Uterus (tissue), 4 donors: ENCODE measurements at places on chromosomes 13 and 19.
A peak's percentile ranks its signal among the peaks of the same experiment; 100 is the strongest.

- no peak overlapping the region for H3K4me3 ChIP-seq
- DNase-seq, result no peak
- H3K27ac ChIP-seq, result no peak overlapping the region
These were observed 4.6 kb downstream of the NXNL1 start for GRCh38 chr19:17456127-17456526.

DNA sequence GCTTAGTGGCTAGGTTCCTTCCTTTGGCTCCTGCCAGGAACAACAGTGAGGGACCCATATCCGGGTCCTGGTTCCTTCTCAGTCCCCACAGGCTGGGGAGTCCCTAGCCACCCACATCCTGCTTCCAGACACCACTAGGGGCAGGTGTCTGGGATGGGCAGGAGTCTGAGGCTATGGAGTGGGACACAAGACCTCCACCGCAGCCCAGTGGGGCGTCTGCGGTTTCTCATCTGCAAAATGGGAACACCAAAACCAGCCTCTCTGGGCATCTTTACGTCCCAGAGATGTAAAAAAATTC lies 879 bp upstream of the FCGBP start:
- H3K27me3 ChIP-seq, result no peaks in the 10 kb centered on the region
- DNase-seq, result no peak
- H3K27ac ChIP-seq, result no peak overlapping the region
- H3K4me3 ChIP-seq, result no peak overlapping the region
- H3K4me1 ChIP-seq, result no peaks in the 10 kb centered on the region

DNA sequence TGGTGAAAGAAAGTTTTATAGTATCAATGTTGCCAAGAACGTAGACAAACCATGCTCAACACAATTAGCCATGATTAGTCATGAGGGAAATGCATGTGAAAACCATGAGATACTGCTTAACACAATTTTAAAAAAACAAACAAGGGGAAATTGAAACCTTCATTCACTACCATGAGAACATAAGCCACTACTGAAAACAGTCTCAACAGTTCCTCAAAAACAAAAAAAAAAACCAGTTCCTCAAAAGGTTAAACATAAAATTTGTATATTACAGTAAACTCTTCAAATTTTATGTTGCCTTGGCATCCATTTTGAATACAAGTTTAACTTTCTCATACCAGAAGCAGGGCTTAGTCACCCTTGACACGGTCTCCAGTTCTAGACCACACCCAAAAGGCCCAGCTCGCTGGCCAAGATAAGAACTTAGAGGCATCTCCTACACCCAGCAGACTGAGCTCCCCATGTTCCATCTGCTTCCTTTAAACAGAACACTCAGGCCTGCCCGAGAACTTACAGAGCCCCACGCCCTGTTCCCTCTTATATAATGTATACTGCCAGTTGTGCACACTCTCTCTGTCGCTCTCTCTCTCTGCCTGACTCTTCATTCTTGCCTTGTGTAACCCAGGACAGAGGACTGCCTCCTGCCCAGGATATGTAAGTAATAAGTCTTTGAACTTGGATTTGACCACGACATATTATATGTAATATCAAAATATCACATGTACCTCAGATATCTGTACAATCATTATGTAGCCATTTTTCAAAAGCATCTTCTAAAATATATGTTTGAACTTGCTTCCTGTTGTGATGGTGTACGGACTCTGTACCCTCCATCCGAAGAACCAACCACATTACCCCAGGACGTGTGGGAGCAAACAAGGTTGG lies 67.4 kb downstream of the STK24 start:
- no peaks in the 10 kb centered on the region for H3K27me3 ChIP-seq
- no peaks in the 10 kb centered on the region for H3K36me3 ChIP-seq
- peak overlapping the region; percentile 67 for H3K27ac ChIP-seq
- H3K4me1 ChIP-seq, result peaks cover 7% of the 10 kb centered on the region
- H3K4me3 ChIP-seq, result no peak overlapping the region

GRCh38 chr13:114077099-114077932 lies 55.1 kb downstream of the RASA3 start:
- H3K4me3 ChIP-seq, result no peak overlapping the region
- H3K27ac ChIP-seq, result peak overlapping the region; percentile 80
- peaks cover 3% of the 10 kb centered on the region for H3K4me1 ChIP-seq
- H3K36me3 ChIP-seq, result no peaks in the 10 kb centered on the region

DNA sequence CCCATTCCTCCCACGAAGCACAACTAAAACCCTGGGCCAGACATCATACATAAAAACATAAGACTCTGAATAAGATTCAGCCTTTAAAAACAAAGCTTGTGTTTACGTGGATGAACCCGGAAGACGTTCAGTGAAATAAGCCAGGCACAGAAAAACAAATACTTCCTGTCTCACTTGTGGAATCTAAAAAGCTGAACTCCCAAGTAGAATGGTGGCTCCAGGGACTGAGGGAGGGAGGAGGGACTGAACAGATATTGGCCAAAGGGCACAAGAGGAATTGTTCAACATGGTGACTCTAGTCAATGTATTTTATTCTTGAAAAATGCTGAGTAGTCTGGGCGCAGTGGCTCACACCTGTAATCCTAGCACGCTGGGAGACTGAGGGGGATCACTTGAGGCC lies 35.7 kb upstream of the TPM4 start:
- no peak for DNase-seq
- H3K27ac ChIP-seq, result peak overlapping the region; percentile 59
- no peaks in the 10 kb centered on the region for H3K4me1 ChIP-seq
- H3K4me3 ChIP-seq, result no peak overlapping the region

- no peaks in the 10 kb centered on the region for H3K4me1 ChIP-seq
- no peak for DNase-seq
- H3K4me3 ChIP-seq, result no peak overlapping the region
- H3K27me3 ChIP-seq, result no peaks in the 10 kb centered on the region
These were observed 107.2 kb downstream of the FNDC3A start for GRCh38 chr13:49082653-49083536.

DNA sequence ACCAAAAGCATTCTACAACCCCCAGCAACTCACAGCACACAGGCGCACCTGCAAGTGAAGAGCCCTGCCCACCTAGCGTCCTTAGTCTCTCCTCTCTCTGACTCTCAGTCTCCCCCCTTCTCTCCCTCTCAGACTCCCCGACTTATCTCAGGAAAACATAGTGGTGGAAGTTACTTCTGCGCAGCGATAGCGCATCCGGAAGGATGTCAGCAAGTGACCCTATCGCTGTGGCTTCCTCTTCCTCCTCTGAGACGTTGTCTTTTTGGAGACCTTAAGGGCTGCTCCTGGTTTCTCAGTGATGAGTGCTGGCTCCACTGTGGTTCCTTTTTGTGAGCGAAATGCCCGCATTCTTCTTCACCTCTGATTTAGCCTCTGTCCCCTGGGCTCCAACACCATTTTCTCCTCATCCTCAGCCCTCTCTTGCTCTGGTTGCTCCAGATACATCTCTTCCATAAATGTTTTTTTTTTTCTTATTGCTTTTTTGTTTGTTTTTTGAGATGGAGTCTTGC lies 1.4 kb upstream of the YIF1B start:
- H3K4me1 ChIP-seq, result no peaks in the 10 kb centered on the region
- no peak overlapping the region for H3K4me3 ChIP-seq
- no peaks in the 10 kb centered on the region for H3K27me3 ChIP-seq
- no peak for DNase-seq
- H3K36me3 ChIP-seq, result no peaks in the 10 kb centered on the region

GRCh38 chr19:13302526-13303270 lies 152.5 kb downstream of the IER2 start:
- no peaks in the 10 kb centered on the region for H3K4me1 ChIP-seq
- no peaks in the 10 kb centered on the region for H3K36me3 ChIP-seq
- H3K27ac ChIP-seq, result no peak overlapping the region
- no peaks in the 10 kb centered on the region for H3K27me3 ChIP-seq

DNA sequence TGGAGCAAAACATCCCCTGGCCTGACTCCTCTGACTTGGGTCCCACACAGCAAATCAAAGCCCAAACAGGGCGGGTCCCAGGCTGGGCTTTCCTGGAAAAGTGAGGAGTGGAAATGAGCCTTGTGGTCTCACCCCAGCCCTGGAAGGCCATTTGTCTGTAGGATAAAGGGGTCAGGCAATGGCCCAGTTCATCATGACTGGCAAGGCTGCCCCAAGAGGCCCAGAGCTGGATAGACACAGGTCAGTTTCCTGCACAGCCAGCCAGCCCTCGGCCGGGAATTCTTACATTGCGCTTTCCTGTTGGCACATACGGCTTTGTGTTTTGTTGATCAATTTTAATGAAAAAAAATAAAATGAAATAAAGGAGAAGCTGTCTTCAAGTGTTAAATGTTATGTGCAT lies 174.3 kb downstream of the TSHZ3 start:
- no peaks in the 10 kb centered on the region for H3K36me3 ChIP-seq
- no peaks in the 10 kb centered on the region for H3K27me3 ChIP-seq
- no peaks in the 10 kb centered on the region for H3K4me1 ChIP-seq
- no peak for DNase-seq
- no peak overlapping the region for H3K4me3 ChIP-seq
- H3K27ac ChIP-seq, result no peak overlapping the region

- H3K4me3 ChIP-seq, result no peak overlapping the region
- no peaks in the 10 kb centered on the region for H3K4me1 ChIP-seq
- no peaks in the 10 kb centered on the region for H3K36me3 ChIP-seq
These were observed 23.4 kb upstream of the TBC1D4 start for GRCh38 chr13:75505327-75505726.

- no peaks in the 10 kb centered on the region for H3K36me3 ChIP-seq
- H3K27ac ChIP-seq, result no peak overlapping the region
- DNase-seq, result no peak
- H3K27me3 ChIP-seq, result no peaks in the 10 kb centered on the region
These were observed 52.5 kb downstream of the FLT3 start for GRCh38 chr13:28047757-28048388.

DNA sequence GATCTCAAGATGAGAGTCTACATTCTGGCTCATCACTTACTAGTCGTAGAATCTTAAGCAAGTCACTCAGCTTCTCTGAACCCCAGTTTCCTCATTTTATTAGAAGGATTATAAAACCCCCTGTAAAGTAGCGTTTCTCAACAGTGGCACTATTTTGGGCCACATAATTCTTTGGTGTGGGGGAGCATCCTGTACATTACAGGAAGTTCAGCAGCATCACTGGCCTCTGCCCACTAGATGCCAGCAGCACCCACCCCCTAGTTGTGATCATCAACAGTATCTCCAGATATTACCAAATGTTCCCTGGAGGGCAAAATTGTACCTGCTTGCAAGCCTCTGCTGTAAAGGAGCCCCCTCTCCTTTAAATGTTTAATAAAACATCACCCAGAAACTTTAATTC lies 22.6 kb downstream of the STARD13 start:
- no peaks in the 10 kb centered on the region for H3K36me3 ChIP-seq
- no peak overlapping the region for H3K4me3 ChIP-seq
- DNase-seq, result no peak
- no peaks in the 10 kb centered on the region for H3K27me3 ChIP-seq
- peaks cover under 1% of the 10 kb centered on the region for H3K4me1 ChIP-seq

DNA sequence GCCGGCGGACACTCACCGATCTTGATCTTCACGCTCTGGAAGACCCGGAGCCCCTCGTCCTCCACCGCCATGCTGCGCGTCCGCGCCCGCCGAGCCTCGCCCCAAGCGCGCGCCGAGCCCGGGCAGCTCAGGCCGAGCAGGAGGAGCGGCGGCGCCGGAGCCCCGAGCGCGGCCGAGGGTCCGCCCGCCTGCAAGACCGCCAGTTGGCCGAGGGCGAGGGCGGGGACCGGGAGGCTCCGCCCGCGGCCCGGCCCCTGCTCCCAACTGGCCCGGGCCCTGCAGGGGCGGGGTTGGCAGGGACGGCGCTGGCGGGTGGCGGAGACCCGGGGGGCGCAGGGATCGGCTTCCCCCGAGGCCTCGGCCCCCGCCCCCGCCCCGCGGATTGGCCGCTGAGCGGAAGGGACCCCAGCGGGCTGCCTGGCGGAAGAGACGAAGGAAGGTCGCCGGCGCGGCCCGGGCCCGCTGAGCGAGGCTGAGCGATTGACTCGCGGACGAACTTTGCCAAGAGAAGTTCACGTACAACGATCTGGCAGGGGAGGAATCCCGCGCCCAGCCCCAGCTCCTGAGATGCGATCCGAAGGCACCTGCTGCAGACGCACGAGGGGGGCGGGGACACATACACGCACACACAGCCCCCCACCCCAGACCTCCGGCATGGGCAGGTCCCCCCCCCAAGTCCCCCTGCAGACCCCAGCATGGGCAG lies at the start of gene RASA3:
RASA3 (minus strand) TSS at position 205 of the 703 bp plus-strand sequence; CDS start at position 71, 134 bp downstream.
- H3K4me1 ChIP-seq, result no peaks in the 10 kb centered on the region
- H3K27me3 ChIP-seq, result no peaks in the 10 kb centered on the region
- peak within 1 kb of the TSS; percentile 75 for H3K27ac ChIP-seq
- H3K36me3 ChIP-seq, result no peaks in the 10 kb centered on the region

GRCh38 chr19:35445826-35446593 lies 2.0 kb upstream of the FFAR2 start:
- no peaks in the 10 kb centered on the region for H3K27me3 ChIP-seq
- no peak for DNase-seq
- H3K4me3 ChIP-seq, result no peak overlapping the region
- no peaks in the 10 kb centered on the region for H3K36me3 ChIP-seq
- no peaks in the 10 kb centered on the region for H3K4me1 ChIP-seq

DNA sequence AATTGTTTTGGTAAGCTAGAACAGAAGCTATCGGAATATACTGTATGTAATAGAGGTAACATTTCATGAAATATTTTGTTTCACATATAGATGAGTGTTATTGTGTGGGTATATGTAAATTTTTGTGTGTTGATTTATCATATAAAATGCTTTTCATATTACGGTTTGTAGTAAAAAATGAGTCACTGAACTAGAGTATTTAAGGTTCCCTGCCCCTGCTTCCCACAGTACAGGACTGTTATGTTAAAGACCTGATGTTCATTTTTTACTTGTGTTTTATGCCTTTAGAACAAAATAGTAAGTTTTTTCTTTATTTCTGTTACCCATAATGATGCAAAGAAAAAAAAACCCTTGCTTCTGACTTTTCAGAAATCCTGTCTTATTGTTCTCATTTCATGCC lies 243.4 kb downstream of the ENOX1 start:
- H3K27ac ChIP-seq, result peak overlapping the region; percentile 72
- peaks cover 20% of the 10 kb centered on the region for H3K4me1 ChIP-seq
- no peak for DNase-seq
- H3K27me3 ChIP-seq, result no peaks in the 10 kb centered on the region
- no peak overlapping the region for H3K4me3 ChIP-seq

- H3K36me3 ChIP-seq, result no peaks in the 10 kb centered on the region
- H3K27ac ChIP-seq, result no peak overlapping the region
- no peaks in the 10 kb centered on the region for H3K4me1 ChIP-seq
These were observed 221.9 kb upstream of the SLC10A2 start for GRCh38 chr13:103288114-103288513.

GRCh38 chr19:3983936-3984583 lies 1.2 kb downstream of the EEF2 start:
- H3K4me3 ChIP-seq, result peak overlapping the region; percentile 67
- H3K36me3 ChIP-seq, result no peaks in the 10 kb centered on the region
- DNase-seq, result no peak
- peaks cover 11% of the 10 kb centered on the region for H3K4me1 ChIP-seq
- H3K27me3 ChIP-seq, result no peaks in the 10 kb centered on the region

DNA sequence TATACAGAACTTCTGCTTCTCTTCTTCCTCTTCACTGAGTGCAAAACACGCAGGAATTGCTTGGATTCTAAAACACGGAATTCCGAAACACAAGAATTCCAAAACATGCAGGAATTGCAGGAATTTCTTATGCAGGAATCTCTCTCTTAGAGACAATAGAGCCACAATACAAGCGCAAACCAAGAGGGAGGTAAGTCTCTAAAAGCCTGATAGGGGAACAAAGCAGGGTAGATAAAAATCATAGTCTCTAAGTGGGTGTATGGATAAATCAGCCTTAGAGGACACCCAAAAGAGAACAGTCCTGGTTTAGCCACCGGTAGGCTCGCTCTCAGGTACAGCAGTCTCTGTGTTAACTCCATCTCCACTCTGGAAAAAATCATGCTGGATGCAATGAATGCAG lies 112.9 kb downstream of the LHFPL6 start:
- H3K36me3 ChIP-seq, result no peaks in the 10 kb centered on the region
- H3K4me3 ChIP-seq, result no peak overlapping the region
- no peak for DNase-seq
- no peak overlapping the region for H3K27ac ChIP-seq
- no peaks in the 10 kb centered on the region for H3K4me1 ChIP-seq
